ENCODE measurements at places on chromosomes 1 and 21. TPM values are rescaled to one million over a fixed set of nuclear protein-coding genes. Genes with fewer than 3 reads are reported as not detected.
A peak's percentile ranks its signal among the peaks of the same experiment; 100 is the strongest.

GRCh38 chr1:208724079-208724478 is 479.9 kb upstream of the PLXNA2 start:
- DNase-seq, result no peak

DNA sequence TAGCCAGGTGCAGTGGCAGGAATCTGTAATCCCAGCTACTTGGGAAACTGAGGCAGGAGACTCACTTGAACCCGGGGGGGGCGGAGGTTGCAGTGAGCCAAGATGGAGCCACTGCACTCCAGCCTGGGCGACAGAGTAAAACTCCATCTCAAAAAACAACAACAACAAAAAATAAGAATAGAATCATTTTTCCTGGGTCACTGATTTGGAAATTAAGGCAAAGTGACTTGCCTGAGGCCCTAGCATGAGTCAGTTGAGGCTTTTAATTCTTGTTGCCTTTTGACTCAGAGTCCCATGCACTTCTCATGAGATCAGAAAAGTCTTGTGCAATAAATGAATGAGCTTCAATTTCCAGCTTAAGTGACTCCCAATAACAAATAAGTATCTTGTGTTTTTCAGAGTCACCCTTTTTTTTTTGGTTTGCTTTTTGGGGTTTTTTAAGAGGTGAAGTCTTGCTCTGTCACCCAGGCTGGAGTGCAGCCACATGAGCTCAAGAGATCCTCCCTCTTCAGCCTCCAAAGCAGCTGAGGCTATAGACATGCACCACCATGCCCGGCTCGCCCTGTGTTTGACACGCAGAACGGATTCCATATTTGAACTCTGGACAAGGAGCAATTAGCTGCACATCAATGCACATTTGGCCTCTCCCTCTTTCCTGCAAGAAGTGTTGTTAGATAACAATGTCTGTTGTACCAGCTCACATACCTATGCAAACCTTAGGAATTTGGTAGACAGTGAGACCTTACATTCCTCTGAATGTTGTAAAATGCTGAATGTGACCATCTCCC is 3.4 kb upstream of the PLEKHM2 start:
- DNase-seq, result peak; percentile 93

- DNase-seq, result no peak
Observed at GRCh38 chr21:45266518-45267389, 20.9 kb downstream of the POFUT2 start.

- no peak for DNase-seq
Observed at GRCh38 chr1:159922511-159923202, 2.6 kb downstream of the TAGLN2 start.

The ARHGEF16 gene
- total RNA-seq, result 31.5 TPM
